CD4-positive, alpha-beta T cell treated with Interleukin-4 for 1 hour (primary cell): ENCODE measurements at places on chromosomes 16 and 17.

DNA sequence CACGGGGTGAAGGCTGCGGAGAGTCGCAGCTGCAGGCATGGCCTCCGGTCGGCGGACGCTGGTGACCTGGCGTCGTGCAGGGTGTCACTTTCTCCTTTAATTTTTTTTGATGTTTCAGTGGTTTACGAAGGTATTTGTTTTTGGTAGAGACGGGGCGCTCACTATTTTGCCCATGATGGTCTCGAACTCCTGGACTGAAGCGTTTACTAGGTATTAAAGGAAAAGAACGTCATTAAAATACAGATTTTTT lies 17.1 kb downstream of the ZNF213 start:
- peak; percentile 63 for DNase-seq

DNA sequence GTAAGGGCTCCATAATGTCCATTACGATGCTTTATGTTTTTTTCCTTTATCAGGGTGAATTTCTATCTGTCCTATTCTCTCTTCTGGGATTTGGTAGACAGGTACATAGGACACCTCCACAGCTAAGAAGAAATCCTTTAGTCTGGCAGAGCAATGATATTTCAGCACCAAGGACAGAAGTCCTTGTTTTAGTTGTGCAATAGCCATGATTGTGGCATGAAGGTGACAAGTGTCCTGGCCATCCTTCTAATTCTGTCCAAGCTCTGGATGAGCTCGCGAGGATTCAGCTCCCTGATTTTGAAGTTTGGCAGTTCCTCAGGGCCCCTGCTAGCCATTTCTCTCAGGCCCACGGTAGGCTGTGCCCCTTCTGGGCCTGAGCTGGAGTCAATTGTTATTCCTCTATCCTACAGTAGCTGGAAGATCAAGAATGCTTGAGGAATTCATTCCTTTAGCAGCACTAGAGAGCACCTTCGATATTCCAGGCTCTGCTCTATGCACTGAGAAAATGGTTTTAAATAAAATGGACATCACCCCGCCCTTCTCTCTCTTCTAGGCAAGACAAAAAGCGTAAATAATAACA lies 320.8 kb downstream of the XYLT1 start:
- no peak for DNase-seq

GRCh38 chr16:83686726-83687125 lies 121.1 kb upstream of the HSBP1 start:
- no peak for DNase-seq

- DNase-seq = no peak
Observed at GRCh38 chr17:12282056-12282455, 261.4 kb downstream of the MAP2K4 start.

DNA sequence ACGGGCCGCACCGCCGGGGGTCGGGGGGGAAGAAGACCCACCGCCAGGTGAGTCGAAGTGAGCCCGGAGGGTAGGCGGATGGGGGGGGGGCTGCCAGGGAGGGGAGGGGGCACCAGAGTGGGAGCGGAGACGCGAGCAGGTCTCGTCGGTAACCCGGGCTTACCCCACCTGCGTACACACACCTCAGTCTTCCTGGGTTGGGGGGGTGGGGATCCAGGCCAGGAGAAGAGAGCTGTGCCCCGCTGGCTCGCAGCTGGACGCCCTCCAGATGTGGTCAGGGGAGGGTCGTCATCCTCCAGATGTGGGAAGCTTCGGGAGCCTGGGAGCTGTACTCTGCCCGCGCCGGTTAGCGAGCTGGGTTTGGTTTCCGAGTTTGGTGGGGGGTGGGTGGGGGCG lies 1.2 kb downstream of the CACNA1G start:
- DNase-seq = no peak

DNA sequence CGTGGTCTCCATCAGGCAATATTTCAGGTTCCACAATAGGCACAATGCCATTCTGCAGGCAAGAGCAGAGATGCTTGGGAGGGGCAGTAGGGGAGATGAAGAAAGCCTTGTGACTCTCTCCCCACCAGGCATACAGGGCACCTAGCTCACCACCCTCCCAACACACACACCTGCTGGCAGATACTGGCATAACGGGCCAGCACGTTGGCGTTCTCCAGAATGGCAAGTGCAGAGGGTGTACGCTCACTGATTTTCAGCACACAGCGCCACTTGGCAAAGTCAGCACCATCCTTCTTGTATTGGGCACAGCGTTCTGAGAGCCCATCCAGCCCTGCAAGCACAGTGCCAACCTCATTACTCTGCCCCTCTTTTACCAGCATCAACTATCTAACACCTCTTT lies 2.2 kb downstream of the ALDOC start:
- no peak for DNase-seq

GRCh38 chr17:72503556-72503955 lies 382.7 kb downstream of the SOX9 start:
- no peak for DNase-seq

DNA sequence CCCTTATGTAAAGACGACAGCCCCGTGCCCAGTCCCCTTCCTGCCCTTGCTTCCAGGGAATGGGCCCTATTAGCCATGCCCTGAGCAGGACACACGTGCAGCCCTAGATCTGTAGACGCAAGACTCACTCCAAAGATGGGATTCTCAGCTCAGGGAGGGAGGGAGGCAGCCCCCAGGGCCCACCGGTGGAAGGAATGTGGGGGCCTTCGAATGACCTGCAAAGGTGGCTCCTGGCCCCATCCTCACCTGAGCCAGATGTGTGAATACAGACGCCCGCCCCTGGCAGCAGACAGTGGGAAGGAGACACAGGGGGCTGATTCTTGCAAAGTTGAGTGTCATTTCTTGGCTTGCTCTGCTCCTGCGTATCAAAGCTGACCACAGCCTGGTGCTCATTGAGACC lies 47.8 kb downstream of the LITAF start:
- DNase-seq = no peak

- no peak for DNase-seq
Observed at GRCh38 chr17:70608957-70609356, 439.6 kb downstream of the KCNJ2 start.

DNA sequence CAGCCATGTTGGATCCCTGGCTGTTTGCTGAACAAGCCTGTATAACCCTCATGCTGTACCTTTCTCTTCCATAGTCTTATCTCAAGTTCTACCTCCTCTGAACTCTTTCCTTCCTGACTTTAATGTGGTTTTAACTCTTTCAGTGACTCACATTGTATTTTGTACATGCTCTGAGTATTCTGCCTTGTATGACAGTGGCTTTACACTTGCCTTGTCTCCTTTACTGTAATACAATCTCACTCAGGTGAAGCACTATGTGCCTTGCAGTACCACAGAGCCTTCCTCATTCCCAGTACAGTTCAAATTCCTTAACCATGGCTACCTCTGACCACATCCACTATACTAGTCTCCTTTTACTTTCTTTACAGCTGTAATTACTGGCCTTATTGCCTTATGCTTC lies 14.1 kb downstream of the PSMD11 start:
- DNase-seq = no peak

- no peak for DNase-seq
Observed at GRCh38 chr16:89135971-89136765, 35.4 kb upstream of the CDH15 start.

DNA sequence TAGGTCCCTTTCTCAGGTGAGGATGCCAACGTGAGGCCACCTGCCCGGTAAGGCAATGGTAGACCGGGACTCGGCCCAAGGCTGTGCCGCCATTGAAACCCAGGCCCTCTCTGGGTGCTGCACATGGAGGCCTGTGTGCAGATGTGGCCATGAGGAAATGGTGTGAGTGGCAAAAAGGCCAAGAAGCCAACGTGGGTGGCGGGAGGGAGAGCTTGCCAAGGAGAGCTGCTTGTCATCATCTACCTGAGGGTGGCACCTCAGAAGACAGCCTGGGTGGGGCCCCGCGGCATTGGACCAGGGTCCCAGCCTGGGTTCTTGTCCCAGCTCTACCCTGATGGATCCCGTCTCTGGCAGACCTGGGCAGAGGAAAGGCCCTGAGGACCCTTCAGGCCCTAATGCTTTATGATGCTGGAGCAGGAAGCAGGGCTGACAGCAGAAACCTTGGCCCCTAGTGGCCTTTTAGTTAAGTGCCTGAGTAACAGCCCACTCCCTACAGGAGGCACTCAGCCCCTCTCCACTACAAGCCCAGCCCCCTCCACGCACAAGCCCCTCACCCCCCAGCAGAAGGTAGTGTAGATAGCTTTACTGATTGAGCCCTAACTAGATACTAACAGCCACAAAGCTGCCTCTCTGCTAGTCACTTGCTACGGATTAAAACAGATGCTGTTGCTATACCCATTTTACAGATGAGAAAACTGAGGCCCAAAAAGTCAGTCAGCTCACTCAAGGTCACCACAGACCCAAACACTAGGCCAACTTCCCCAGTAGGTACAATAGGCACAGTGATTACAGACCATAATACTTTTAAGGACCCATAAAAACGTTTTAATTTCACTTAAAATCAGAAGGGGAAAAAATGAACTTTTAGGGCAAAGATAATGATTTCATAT lies 26.2 kb upstream of the KIFC3 start:
- DNase-seq = no peak

DNA sequence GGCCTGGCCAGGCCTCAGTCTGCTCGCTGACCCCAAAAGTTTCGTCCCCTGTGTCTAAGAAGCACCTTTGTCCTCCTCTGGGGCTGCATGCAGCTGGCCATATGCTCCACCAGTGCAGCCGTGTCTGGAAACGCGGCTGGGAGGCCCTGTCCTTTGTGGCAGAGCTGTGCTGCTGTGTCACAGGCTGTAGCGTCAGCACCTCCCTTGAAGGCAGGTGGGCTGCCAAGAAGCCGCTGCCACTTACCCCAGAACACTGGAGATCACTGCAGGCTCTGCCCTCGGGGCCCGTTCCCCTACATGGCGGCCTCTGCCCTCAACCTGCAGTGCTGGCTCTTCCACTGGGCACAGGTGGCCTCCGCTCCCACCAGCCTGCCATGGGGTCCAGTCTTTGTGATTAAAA lies 15.7 kb upstream of the MC1R start:
- DNase-seq = no peak

DNA sequence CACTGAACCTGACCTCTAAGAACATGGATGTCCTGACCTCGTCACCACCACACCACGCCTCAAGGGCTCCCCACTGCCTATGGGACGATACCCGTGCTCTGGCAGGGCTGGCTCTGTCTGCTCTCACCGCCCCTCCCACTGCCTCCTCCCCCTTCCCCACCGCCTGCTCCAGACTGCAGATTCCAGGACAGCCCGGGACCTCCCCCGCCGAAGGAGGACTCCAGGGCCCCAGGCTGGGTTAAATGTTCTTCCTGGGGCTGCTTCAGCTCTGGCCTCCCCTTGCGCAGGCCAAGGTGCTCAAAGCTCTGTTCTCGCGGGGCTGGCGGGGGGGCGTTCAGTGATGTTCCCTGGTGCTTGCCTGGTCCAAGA lies 3.1 kb downstream of the NPW start:
- DNase-seq = no peak

DNA sequence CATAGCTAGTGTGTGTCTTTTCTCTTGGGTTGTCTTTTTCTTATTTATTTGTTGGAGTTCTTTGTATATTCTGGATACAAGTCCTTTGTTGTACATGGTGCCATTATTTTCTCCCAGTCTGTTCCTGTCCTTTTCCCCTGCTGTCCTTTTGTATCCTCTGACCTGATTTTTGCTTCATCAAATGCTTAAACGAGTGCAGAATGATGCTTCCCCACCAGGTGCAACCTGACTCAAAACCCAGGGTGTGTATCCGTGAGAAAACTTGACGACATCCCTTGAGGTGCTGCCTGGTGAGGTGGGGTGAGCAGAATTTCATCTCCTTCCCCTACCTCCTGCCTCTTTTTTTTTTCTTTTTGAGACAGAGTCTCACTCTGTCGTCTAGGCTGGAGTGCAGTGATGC lies 88.6 kb downstream of the NTN1 start:
- DNase-seq = no peak
